Pancreas (tissue), 10 donors: ENCODE measurements at places on chromosomes 16 and 17. TPM values are rescaled to one million over a fixed set of nuclear protein-coding genes. Genes with fewer than 3 reads are reported as not detected.
A peak's percentile ranks its signal among the peaks of the same experiment; 100 is the strongest.

SPATA22 gene
- total RNA-seq: not detected

P3H4 gene
- total RNA-seq: 8.4 TPM

OR1A1 gene
- total RNA-seq: not detected

NME2 gene
- 315 TPM for total RNA-seq

KREMEN2 gene
- total RNA-seq: 0.16 TPM

KRT27 gene
- not detected for total RNA-seq

TBX21 gene
- total RNA-seq: 0.16 TPM

ECI1 gene
- total RNA-seq: 39.1 TPM

HOXB6 gene
- total RNA-seq: 0.52 TPM

DNA sequence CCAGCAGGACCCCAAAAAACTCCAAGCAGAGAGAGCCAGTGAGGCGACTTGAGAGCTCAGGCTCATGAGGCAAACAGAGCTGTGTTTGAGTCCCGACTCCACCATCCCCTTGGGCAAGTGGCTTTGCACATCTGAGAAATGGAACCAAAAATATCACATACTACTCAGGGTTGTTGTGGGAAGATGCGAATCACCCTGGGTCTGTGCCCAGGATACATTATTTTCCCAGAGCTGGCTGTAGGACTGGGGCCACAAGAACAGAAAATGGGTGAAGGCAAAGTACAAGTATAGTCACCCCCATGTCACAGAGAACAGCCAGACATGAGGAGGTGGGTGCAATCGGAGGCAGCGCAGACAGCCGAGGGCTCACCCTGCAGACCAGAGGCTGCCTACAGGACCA is 127.3 kb downstream of the GAS7 start:
- no peaks in the 10 kb centered on the region for H3K27me3 ChIP-seq
- no peak overlapping the region for H3K4me3 ChIP-seq
- DNase-seq: no peak
- H3K36me3 ChIP-seq: no peaks in the 10 kb centered on the region
- H3K27ac ChIP-seq: no peak overlapping the region

GRCh38 chr16:47096297-47096696 is 47.4 kb downstream of the NETO2 start:
- no peak overlapping the region for H3K4me3 ChIP-seq
- H3K4me1 ChIP-seq: no peaks in the 10 kb centered on the region
- no peaks in the 10 kb centered on the region for H3K27me3 ChIP-seq
- no peak overlapping the region for H3K27ac ChIP-seq

GRCh38 chr17:66727634-66728570 is 107.0 kb upstream of the CACNG5 start:
- H3K4me3 ChIP-seq: no peak overlapping the region
- H3K4me1 ChIP-seq: no peaks in the 10 kb centered on the region
- no peak overlapping the region for H3K27ac ChIP-seq
- no peaks in the 10 kb centered on the region for H3K36me3 ChIP-seq
- no peaks in the 10 kb centered on the region for H3K27me3 ChIP-seq

- DNase-seq: no peak
- no peak overlapping the region for H3K27ac ChIP-seq
- H3K36me3 ChIP-seq: no peaks in the 10 kb centered on the region
- peaks cover 3% of the 10 kb centered on the region for H3K4me1 ChIP-seq
- no peak overlapping the region for H3K4me3 ChIP-seq
- no peaks in the 10 kb centered on the region for H3K27me3 ChIP-seq
Measured at GRCh38 chr17:50128441-50129352, 1.3 kb downstream of the SAMD14 start.

GRCh38 chr17:77724876-77725615 is 233.5 kb upstream of the TNRC6C start:
- H3K36me3 ChIP-seq: no peaks in the 10 kb centered on the region
- no peaks in the 10 kb centered on the region for H3K4me1 ChIP-seq
- no peak overlapping the region for H3K4me3 ChIP-seq
- no peak for DNase-seq
- H3K27me3 ChIP-seq: peaks cover 3% of the 10 kb centered on the region
- no peak overlapping the region for H3K27ac ChIP-seq

- H3K4me1 ChIP-seq: no peaks in the 10 kb centered on the region
- no peaks in the 10 kb centered on the region for H3K36me3 ChIP-seq
- no peak overlapping the region for H3K27ac ChIP-seq
- DNase-seq: no peak
Measured at GRCh38 chr16:72827866-72828265, 220.1 kb downstream of the ZFHX3 start.

DNA sequence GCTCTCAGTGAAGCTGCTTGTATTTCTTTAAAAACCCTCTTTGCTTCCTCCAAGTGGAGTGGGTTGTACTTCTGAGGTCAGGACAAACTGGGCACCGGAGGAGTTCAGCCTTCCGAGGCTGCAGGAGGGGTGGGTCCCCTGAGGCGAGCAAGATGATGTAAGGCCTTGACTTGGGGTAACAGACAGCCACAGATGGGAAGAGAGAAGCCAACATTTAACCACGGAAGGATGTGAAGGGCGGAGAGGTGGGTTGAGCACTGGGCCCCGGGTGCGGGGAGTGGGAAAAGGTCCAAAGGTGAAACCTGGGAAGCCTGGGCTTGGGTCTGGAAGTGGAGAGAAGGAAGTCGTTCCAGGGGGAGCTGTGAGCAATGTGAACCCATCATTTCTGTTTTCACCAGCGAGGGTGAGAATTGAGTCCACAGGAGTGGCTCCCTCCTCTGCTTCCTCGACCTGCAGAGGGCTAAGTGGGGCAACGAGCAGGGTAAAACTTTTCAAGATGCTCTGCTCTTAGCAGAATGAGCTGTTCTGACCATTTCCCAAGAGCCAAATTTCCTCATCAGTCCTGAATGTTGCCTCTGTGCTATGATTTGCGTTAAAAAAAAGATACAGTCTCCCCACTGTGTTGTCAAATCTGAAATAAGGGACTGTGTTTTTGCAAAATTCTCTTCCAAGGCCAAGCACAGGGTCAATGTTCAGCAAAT is 137.7 kb upstream of the CRHR1 start:
- no peaks in the 10 kb centered on the region for H3K36me3 ChIP-seq
- no peaks in the 10 kb centered on the region for H3K4me1 ChIP-seq
- H3K27ac ChIP-seq: no peak overlapping the region
- H3K27me3 ChIP-seq: peaks cover 3% of the 10 kb centered on the region

GRCh38 chr17:55037828-55038227 is 69.3 kb downstream of the STXBP4 start:
- DNase-seq: no peak
- H3K4me3 ChIP-seq: no peak overlapping the region
- H3K27ac ChIP-seq: no peak overlapping the region
- H3K27me3 ChIP-seq: no peaks in the 10 kb centered on the region
- no peaks in the 10 kb centered on the region for H3K36me3 ChIP-seq
- H3K4me1 ChIP-seq: no peaks in the 10 kb centered on the region

DNA sequence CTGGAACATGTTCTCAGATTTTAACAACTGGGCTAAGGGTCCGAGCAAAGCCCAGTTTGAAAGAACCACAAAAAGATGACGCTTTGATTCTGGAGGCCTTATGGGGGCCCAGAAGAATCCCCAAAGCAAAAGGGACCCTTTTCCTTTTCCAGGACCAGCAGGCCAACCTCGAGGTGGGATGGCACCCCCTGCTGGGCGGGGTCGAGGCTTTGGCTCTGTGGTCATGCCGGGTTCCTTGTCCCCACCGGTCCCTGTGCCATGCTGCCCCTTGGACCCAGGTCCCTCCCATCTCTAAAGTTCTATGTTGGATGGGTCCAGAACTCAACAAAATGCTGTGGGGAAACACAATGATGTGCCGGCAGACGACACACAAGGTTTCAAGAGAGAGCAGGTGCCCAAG is 30.9 kb downstream of the TMEM204 start:
- no peaks in the 10 kb centered on the region for H3K27me3 ChIP-seq
- no peak for DNase-seq
- H3K36me3 ChIP-seq: peaks cover 16% of the 10 kb centered on the region
- H3K4me1 ChIP-seq: no peaks in the 10 kb centered on the region

GRCh38 chr17:77449908-77450741 is 309.4 kb downstream of the SEC14L1 start:
- no peaks in the 10 kb centered on the region for H3K36me3 ChIP-seq
- peak; percentile 72 for DNase-seq
- no peaks in the 10 kb centered on the region for H3K27me3 ChIP-seq
- peak overlapping the region; percentile 56 for H3K4me3 ChIP-seq

GRCh38 chr16:85867189-85867588 is 31.8 kb upstream of the IRF8 start:
- no peak overlapping the region for H3K27ac ChIP-seq
- no peaks in the 10 kb centered on the region for H3K36me3 ChIP-seq
- H3K27me3 ChIP-seq: peaks cover 11% of the 10 kb centered on the region

DNA sequence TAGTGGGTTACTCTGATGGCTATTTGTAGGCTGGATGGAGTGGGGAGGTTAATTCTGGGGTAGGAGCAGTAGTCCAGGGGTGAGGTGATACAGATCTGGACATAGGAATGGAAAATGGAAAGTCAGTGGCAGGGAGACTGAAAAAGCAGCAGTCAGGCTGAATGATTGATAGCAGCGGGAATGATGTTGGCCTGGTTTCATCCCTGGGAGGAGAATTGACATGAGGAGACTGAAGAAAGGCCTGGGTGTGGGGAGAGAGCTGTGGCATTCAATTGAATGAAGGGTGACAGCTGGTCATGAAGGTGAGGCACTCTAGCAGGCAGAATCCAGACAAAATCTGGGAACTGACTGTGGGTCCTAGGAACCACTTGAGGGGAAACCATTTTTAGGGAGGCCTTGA is 34.7 kb upstream of the CLEC18A start:
- H3K27ac ChIP-seq: no peak overlapping the region
- no peaks in the 10 kb centered on the region for H3K27me3 ChIP-seq
- DNase-seq: no peak
- H3K4me1 ChIP-seq: no peaks in the 10 kb centered on the region
- H3K4me3 ChIP-seq: no peak overlapping the region

- no peaks in the 10 kb centered on the region for H3K27me3 ChIP-seq
- no peaks in the 10 kb centered on the region for H3K4me1 ChIP-seq
- H3K4me3 ChIP-seq: no peak overlapping the region
- no peaks in the 10 kb centered on the region for H3K36me3 ChIP-seq
Measured at GRCh38 chr17:913207-913606, 66.4 kb downstream of the NXN start.

GRCh38 chr17:68035131-68035522 is 408 bp upstream of the KPNA2 start:
- peaks cover 8% of the 10 kb centered on the region for H3K4me1 ChIP-seq
- H3K27ac ChIP-seq: no peak overlapping the region
- peak; percentile 94 for DNase-seq

- no peak for DNase-seq
- no peak overlapping the region for H3K4me3 ChIP-seq
- no peaks in the 10 kb centered on the region for H3K36me3 ChIP-seq
- H3K27me3 ChIP-seq: no peaks in the 10 kb centered on the region
Measured at GRCh38 chr16:49649013-49649765, 206.7 kb downstream of the ZNF423 start.

DNA sequence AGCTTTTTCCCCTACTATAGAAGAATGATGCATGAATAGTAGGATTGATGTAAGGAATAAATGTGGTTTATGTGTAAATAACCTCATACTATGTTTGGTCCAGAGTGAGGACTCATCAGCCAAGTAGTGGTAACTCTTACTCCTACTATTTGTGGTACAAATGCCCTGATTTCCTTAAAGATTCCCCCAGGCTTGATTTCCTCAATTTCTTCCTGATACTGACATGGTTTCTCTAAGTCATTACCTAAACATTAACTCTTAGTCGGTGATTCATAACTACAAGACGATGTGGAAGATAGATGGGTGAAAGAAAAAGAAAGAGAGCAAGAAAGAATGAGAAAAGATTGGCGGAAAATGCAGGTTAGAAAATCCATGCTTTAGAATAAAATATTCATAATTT is 17.2 kb upstream of the MYOCD start:
- no peaks in the 10 kb centered on the region for H3K36me3 ChIP-seq
- no peak overlapping the region for H3K4me3 ChIP-seq
- no peaks in the 10 kb centered on the region for H3K27me3 ChIP-seq
- H3K27ac ChIP-seq: no peak overlapping the region
- no peaks in the 10 kb centered on the region for H3K4me1 ChIP-seq

DNA sequence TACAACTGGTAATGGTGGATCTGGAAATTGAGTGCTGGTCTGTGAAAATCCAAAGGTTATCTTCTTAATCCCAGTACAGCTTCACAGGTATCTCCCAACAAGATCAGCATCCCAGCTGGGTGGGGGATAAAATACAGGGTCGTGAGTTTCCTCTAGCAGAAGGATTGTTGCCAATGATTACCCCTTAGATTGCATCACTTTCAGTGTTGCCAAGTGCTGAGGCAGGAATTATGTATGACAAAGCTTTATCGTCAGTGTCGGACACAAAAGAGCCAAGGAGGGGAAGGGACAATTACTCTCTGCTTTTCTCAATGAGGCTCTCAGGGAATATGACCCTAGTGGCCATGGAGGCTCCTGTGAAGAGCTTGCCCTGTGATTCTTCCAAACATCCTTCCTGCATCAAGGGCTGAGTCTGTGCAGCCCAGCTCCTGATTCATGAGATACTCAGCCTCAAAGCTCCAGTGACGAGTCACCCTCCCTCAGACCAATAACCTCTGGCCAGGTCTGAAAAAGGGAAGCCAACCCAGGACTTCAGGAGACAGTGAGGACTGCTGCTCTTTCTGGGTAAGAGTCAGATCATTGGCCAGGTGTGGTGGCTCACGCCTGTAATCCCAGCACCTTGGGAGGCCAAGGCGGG is 15.0 kb downstream of the OR1F1 start:
- no peaks in the 10 kb centered on the region for H3K36me3 ChIP-seq
- DNase-seq: no peak

GRCh38 chr16:82895843-82896242 is 269.1 kb downstream of the CDH13 start:
- H3K4me1 ChIP-seq: no peaks in the 10 kb centered on the region
- H3K4me3 ChIP-seq: no peak overlapping the region
- DNase-seq: no peak
- no peaks in the 10 kb centered on the region for H3K27me3 ChIP-seq
- H3K36me3 ChIP-seq: no peaks in the 10 kb centered on the region
- no peak overlapping the region for H3K27ac ChIP-seq

DNA sequence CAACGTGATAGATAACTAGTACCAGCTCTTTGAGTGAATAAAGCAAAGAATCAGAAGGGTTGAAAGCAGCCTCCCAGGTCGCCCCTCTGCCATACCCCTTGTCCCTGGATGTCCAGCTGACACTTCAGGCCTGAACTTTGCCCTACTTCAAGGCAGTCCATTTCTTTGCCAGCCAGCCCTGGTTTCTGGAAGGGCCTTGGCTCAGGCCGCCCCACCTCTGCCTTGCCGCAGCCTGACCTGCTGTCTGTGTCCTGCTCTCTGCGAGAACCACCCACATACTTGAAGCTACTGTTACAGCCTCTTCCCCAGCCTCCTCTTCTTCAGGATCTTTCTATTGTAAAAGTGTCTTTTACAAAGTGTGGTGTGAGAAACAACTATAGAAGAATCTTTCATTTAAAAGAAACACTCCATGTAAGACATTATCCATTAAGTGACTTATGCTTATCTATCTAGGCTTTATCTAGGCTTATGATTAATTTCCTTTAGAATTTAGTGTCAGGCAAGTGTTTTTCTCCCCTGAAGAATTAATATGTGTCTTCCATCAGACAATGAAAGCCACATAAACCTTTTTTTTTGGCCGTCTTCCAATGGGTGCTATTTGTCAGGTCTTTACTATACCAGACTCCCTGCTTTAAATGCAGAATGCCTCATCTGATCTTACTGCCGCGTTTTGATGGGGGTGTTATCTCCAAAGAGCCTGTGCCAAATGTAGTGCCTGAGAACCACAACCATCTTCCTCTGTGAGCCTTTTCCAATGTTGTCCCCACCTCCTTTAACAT is 133.9 kb downstream of the SOCS1 start:
- H3K4me1 ChIP-seq: no peaks in the 10 kb centered on the region
- no peaks in the 10 kb centered on the region for H3K27me3 ChIP-seq
